Fibroblast of skin of left quadriceps (primary cell): ENCODE measurements at places on chromosomes 1 and 21.

DNA sequence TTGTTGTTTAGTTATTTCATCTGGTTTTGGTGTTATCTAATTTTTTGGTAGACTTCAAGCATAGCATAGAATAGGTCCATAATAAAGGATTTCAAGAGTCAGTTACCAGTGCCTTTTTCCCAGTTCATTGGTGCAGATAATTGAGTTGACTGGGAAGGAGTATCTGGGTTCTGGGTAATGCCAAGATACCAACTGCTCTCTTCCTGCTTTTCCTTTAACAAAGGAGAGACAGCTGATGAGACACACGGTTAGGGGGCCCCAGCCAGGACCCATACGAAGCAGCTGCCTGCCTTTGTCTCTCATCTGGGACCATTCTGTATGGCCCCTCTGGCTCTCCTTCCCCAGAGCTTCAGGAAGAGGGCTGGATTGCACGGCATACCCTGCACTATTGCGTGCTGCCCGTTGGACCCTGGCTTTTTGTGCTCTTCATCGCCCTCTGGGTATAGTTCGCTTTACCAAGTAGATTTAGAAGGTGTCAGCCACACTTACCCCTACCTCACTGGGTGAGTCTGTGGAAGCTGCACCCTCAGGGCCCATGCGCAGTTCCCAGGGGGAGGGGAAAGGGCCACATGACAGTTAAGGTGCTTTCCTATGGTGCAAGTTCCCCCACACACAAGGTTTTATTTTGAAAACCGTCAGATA lies 7.0 kb downstream of the NAV1 start:
- DNase-seq, result no peak

GRCh38 chr1:153985341-153985912 lies 712 bp downstream of the RAB13 start:
- peak; percentile 67 for DNase-seq

- DNase-seq, result no peak
Measured at GRCh38 chr1:186536273-186536890, 75.5 kb upstream of the PDC start.

DNA sequence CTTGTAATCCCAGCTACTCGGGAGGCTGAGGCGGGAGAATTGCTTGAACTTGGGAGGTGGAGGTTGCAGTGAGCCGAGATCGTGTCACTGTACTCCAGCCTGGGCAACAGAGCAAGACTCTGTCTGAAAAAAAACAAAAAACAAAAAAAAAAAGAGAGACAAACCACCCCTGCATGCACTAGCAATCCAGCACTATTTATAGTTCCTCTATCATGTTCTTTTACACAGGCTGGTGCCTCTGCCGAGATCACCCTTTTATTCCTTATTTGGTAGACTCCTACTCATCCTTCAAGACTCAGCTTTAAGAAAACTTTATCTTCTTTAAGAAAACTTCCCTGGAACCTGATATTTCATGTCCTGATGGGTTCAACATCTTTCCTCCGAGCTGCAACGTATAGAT lies 10.8 kb downstream of the FMO5 start:
- no peak for DNase-seq

DNA sequence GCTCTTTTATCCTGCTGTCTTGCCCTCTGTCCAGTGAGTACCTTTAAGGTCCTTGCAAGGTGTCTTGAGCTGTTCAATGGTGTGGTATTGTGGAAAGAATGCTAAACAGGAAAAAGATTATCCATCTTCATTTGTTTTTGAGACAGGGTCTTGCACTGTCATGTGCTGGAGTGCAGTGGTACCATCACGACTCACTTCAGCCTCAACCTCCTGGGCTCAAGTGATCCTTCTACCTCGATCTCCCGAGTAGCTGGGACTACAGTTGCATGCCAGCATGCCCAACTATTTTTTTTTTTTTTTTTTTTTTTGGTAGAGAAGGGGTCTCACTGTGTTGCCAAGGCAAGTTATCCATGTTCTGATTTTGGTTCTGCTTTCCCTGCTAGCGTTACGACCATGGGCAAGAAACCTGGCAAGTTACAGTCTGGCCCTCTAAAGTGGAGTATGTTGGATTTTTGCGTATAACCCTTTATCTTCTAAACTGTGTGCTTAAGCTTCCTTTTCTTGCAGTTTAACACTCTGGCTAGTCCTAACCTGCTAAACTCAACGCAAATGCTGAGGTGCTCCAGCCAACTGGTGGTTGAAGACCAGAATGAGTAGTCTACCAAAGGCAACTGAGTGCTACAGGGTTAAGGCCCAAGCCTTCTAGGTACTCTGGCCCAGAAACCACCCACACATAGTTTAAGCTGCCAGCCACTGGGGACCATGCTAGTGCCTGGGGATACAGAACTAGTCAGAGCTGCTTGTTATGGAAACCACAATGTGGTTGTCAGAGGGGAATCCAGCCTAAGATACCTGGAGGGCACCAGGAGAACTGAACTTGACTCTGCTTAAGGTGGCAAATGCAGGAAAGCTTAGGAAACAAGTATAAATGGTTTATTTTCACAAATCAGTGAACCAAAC lies 7.9 kb downstream of the RPL11 start:
- no peak for DNase-seq

GRCh38 chr1:206556750-206557635 lies 49.7 kb downstream of the RASSF5 start:
- DNase-seq, result no peak

DNA sequence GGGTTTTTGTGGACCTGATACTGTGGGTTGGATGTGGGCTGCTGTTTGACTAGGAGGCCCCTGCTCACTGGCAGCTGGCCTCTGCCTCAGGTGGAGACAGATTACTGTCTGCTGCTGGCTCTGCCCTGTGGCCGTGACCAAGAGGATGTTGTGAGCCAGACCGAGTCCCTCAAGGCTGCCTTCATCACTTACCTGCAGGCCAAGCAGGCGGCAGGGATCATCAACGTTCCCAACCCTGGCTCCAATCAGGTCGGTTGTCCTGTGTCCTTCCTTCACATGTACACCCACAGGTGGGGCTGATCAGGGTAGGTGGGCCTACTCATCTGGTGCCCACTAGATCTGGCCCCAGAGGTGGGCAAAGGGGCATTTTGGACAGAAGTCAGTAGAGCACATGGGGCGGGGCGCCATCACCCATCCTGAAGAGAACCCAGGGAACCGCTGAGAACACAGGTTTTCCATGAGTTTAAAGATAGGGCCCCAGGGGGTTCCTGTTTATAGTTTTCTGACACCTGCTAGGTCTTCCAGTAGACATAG lies 37.2 kb downstream of the ZBTB17 start:
- DNase-seq, result no peak
